ENCODE measurements at places on chromosomes 13 and 19.

DNA sequence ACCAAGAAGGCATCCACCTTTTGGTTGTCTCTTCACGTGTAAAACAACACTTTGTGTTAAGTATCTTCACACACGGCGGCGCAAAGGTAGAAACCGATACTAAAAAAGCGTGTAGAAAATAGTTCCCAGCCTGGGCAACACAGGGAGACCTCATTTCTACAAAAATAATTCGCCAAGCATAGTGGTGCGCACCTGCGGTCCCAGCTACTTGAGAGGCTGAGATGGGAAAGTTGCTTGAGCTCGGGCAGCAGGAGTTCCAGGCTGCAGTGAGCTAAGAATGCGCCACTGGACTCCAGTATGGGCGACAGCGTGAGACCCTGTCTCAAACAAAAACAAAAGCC lies 573 bp upstream of the ERCC5 start:
- no peak for DNase-seq

- no peak for DNase-seq
These were observed 110.9 kb downstream of the KL start for GRCh38 chr13:33127009-33127551.

- no peak for DNase-seq
These were observed 26.9 kb downstream of the PCCA start for GRCh38 chr13:100115693-100116254.

DNA sequence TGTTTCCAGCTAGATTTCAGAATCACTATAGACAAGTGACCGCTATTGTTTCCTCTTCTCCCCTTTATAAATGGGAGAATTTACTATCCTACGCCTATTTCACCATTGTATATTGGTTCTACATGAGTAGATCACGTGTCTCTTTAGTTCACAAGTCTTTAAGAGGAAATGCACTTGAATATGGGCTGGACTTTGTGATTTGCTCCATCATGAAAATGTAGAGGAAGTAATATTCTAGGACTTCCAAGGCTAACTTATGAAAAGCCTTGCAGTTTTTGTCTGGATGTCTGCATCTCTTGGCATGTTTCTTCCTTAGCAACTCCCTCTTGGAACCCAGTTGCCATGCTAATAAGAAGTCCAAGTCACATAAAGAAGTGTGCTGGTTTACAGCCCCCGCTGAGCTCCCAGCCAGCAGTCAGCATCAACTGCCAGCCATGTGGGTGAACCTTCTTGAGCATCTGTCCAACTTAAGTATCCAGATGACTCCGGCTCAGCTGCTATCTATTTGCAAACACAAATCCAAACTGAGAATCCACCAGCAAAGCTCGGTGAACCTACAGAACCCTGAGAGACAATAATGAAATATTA lies 4.8 kb upstream of the FBXL3 start:
- no peak for DNase-seq

DNA sequence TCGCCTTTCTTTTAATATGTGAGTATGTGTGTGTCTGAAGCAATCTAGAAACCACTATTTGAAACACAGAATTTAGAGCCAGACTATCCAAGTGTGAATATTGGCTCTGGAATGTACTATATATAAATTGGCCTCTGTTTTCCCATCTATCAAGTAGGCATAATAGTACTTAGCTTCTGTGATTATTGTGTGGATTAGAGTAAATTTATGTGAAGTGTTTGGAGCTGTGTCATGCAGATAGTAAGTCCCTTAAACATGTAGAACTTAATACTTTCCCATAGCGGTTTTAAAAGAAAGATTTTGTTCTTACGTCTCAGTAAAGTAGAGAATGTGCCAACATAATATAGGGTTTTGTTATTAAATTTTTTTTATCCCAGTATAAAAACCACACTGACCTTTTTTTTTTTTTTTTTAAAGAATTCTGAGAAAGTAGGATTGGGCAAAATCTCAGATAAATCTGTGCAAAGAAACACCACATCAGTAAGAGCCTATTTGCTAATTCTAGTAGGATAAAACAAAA lies 432.3 kb downstream of the RFC3 start:
- DNase-seq: no peak

- DNase-seq: peak; percentile 56
These were observed 2.0 kb upstream of the ARHGAP45 start for GRCh38 chr19:1064661-1065605.

GRCh38 chr13:94708031-94708859 lies 4.1 kb downstream of the SOX21 start:
- DNase-seq: no peak

DNA sequence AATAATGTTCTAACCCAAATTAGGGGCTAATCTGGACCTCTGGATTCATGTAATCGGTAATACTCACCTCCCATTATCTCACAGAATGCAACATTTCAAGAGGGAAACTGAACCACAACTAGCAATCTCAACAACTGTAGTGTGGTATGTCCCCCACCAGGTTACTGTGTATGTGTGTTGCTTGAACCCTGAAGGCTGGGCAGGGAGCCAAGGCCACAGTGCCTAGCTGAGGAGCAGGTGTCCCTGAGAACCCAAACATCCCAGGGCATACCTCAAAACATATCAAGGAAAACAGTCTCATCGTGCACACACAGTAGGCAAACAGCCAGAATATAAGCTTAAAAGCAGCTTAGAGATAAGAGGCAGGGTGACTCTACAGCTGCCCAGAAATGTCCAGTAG lies 20.5 kb upstream of the NEK3 start:
- DNase-seq: no peak

DNA sequence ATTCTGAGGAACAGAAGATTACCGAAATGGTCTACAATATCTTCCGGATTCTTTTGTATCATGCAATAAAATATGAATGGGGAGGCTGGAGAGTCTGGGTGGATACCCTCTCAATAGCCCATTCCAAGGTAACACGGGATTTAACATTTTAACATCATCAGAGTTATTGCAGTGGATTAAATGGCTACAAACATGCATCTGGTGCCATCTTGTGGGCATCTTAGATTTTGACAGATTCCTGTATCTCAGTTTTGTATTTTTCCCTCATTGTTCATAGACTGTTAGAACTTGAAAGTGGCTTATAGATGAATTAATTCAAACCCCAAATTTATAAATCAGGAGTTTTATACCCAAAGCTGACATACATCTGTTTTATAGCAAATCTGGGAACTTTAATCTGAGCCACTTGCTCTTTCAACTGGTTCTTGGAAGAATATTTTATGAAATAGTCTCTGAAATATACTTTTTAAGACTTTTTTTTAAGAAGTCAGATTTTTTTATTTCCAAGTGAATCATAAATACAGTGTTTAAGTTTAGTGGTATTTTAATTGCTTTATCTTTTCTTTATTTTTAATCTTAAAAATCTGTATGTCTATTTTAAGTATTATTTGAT lies 215.2 kb downstream of the NBEA start:
- no peak for DNase-seq

- no peak for DNase-seq
These were observed 22.8 kb downstream of the HAUS8 start for GRCh38 chr19:17052439-17052838.

DNA sequence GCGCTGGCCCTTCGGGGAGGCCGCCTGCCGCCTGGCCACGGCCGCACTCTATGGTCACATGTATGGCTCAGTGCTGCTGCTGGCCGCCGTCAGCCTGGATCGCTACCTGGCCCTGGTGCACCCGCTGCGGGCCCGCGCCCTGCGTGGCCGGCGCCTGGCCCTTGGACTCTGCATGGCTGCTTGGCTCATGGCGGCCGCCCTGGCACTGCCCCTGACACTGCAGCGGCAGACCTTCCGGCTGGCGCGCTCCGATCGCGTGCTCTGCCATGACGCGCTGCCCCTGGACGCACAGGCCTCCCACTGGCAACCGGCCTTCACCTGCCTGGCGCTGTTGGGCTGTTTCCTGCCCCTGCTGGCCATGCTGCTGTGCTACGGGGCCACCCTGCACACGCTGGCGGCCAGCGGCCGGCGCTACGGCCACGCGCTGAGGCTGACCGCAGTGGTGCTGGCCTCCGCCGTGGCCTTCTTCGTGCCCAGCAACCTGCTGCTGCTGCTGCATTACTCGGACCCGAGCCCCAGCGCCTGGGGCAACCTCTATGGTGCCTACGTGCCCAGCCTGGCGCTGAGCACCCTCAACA lies 1.2 kb downstream of the F2RL3 start:
- no peak for DNase-seq

GRCh38 chr13:41028051-41028450 lies 8.9 kb upstream of the ELF1 start:
- DNase-seq: no peak
